ENCODE measurements at places on chromosomes 1 and 21.

DNA sequence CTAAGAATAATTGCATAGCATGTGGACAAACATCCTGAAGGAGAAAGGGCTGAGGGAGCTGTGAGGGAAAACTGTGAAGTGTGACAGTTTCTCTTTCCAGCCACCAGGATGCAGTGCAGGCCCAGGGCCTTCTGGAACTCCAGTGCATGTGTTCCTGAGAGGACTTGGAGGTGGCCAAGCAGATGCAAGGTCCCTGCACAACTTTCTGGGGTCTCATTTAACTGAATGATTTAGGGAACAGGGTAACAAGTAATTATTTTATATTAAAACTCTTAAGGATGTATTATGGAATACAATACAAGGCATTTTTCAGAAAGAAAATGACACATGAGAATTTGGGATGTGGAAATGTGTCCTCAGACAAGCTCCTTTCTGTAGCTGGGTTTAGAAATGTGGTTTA, 61.2 kb upstream of the MCOLN3 start:
- DNase-seq: no peak

DNA sequence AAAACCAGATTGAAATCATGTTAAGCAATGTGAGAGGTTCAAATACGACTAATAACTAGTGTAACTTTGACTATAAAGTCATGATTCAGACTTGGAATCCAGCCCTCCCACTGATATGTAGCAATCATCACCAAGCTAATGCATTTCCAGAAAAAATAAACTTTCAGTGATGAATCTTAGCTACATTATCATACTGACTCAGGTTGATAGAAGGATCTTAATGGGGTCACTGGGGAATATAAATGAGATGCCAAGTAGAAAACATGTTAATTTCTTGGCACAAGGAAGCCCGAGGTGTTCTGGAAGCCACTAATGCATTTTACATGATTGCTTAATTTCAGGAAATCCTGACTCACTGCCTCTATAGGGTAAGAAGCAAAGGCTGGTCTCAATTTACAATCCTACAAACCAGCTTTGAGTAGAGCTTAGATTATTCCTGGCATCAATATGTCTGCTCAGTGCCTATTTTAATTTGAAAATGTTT, 67.7 kb downstream of the SELENOF start:
- no peak for DNase-seq

- no peak for DNase-seq
Observed at GRCh38 chr1:23989263-23989662, 9.1 kb upstream of the SRSF10 start.

DNA sequence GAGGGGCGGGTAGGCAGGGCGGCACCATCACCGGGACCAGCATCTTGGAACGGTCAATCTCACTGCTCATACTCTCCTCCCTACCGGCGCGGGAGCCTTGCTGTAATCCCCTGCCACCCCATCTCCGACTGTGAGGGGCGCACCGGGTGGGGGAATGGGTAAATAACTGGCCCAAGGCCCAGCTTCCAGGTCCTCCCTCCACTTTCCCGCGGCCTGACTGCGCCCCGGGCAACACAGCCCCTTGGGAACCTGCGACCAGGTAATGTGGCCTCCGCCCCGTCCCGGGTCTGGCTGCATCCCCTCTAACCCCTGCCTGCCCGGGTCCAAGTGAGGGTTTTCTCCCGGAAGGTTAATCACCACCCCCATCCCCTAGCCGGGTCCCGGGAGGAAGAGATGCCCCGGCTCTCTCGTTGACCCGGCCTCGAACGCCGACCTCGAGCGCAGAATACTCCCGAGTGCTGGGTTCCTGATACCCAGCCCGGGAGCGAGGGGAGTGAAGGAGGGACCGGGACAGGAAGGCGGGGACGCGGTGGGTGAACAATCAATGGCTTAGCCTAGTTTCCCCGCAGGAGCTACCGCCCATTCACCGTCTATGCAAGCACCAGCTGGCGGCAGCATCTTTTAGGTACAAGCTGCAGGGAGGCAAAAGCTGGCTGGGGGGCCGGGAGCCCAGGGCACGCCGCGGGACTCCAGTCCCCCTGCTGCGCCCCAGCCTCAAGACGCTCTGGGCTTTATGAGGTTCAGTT, 5.9 kb upstream of the LHX9 start:
- no peak for DNase-seq
